ENCODE measurements at places on chromosomes 4 and X.

GRCh38 chr4:55947912-55948725 lies 626 bp upstream of the CEP135 start:
- DNase-seq = no peak

- DNase-seq = no peak
Measured at GRCh38 chr4:85966373-85966772, 393.5 kb downstream of the MAPK10 start.

GRCh38 chr4:150258569-150258968 lies 180.3 kb downstream of the DCLK2 start:
- no peak for DNase-seq

- no peak for DNase-seq
Measured at GRCh38 chrX:112545051-112545450, 134.7 kb downstream of the LHFPL1 start.

- DNase-seq = no peak
Measured at GRCh38 chr4:166680796-166681195, 553.5 kb downstream of the SPOCK3 start.

GRCh38 chrX:155314260-155314659 lies 20.2 kb downstream of the CLIC2 start:
- peak; percentile 0 for DNase-seq

DNA sequence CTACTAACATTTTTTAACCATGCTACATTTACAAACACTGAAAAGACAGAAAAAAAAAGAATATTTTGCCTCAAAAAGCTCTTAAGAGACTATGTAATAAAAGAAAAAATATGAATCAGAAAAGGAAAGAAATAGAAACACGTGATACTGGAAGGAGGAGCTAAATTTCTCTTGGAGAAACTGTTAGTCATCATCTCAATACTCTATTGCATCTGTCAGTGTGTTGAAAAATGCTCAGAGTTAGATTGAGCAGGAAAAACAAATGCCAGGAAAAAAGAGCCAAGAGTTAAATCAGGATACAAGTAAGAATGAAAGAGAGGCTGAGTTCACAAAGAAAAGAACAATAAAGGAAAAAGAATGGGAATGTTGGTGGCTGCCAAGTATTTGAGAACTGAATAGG lies 2.6 kb downstream of the RAB28 start:
- DNase-seq = no peak

DNA sequence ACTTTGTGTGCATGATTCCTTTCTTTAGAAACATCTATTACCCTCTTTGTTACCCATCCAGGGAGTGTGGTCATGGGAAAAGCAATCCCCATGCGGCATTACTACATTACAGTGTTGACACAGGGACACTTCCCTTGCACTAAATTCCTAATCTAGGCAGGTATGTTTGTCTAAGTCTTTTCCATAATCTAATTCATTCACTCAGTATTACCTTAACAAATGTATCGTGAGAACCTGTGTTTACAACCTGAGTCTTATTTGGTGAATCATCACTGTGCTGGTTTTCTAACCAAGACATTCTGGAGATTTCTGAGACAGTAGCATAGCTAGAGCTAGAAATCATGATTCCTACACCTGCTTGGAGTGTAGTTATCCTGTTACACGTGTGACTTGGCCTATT lies 326.8 kb downstream of the BMPR1B start:
- DNase-seq = no peak

DNA sequence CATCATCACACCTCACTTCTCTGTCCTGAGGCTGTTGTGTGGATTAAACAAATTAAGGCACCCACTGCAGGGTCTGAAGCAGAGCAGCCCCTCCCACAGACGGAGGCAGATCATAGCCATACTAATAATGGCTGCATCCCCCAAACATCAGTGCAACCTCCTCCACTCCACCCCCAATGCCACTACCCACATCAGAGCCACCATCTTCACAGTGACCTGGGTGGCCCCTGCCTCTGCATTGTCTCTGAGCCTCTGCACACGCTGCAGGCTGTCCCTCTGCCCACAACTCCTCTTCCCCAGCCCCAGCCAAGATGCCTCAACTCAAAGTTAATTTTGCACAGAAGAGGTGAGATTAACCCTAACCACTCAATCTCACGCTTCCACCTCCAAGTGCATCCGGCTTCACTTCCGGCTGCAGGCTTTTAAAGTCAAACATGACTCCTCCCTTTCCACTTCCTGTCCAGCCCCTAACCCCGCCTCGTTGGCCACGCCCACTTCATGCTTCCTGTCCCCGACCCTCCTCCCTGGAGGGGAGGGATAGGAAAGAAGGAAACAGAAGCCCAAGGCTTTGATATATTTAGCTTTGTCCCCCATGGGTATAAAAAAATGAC lies 22.7 kb downstream of the JAKMIP1 start:
- DNase-seq = no peak

GRCh38 chr4:139844057-139844456 lies 178.4 kb downstream of the MGST2 start:
- DNase-seq = no peak

GRCh38 chr4:145483514-145483913 lies 1.9 kb downstream of the SMAD1 start:
- no peak for DNase-seq

DNA sequence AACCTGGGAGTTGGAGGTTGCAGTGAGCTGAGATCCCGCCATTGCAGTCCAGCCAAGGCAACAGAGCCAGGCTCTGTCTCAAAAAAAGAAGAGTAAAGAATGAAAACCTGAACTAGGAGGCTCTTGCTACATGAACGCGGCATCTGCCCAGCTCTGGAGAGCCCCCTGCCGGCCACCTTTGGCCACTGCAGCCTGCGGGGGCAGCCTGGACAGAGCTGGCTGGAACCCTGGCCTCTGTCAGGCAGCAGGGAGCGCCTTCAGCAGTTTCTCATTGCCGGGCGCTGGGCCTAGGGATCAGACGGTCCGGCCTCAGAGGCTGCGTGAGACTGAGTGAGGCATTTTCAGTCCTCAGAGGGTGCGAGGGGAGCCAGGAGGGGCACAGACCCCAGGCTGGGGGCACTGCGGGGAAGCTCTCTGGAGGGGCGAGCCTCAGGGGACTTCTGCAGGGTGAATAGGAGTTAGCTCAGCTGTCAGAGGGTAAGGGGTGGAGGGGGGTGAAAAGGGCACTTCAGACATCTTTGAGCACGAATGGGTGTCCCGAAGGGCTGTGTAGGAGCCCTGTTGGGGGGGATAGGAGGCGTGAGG lies 17.5 kb downstream of the DOK7 start:
- peak; percentile 35 for DNase-seq
